CD4-positive, alpha-beta T cell (primary cell): ENCODE measurements at places on chromosomes 2 and 18. TPM values are rescaled to one million over a fixed set of nuclear protein-coding genes. Genes with fewer than 3 reads are reported as not detected.

DNA sequence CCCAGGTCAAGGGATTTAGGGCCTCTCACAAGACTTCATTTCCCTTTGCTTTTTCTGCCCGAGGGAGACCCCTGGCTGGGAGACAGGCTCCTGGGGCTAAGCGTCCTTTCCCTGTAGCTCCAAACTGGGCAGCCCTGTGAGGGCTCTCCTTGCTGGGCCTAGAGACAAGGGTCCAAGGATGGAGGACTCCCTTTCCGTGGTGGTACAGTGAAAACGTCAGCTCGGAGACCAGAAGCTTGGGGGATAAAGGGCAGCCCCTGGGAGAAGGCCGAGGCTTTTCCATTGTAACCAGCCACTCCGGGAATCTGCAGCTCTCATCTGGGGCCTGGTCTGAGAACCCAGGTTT, 2.3 kb downstream of the SIX2 start:
- peaks cover 36% of the 10 kb centered on the region for H3K4me1 ChIP-seq
- no peaks in the 10 kb centered on the region for H3K36me3 ChIP-seq
- H3K27ac ChIP-seq: no peak overlapping the region

DNA sequence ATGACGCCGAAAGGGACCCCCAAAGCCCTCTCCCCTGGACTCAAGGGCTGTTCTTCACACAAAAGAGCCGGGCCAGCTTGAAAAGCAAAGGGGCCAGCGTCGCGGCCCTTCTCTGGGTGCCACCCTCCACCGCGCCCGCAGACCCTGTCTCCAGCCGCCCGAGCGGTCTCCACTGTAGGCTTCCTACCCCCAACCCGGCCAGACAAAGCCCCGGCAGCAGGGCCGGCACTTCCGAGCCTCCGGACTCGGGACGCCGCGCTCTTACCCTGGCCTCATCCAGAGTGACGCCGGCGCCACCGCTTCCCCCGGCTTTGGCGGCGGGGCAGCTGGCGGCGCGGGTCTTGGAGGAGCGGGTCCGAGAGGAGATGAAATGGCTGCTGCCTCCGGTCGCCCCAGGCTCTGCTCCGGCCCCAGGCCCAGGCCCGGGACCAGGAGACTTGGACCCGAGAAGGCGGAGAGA, 603 bp downstream of the ATAD2B start:
- DNase-seq: no peak
- no peaks in the 10 kb centered on the region for H3K27me3 ChIP-seq
- no peaks in the 10 kb centered on the region for H3K36me3 ChIP-seq
- H3K4me1 ChIP-seq: peaks cover 28% of the 10 kb centered on the region
- H3K4me3 ChIP-seq: peak overlapping the region; percentile 91
- H3K27ac ChIP-seq: peak overlapping the region; percentile 98

PPP1R7 gene
- total RNA-seq: 36.4 TPM

GRCh38 chr18:8375249-8375648, 234.0 kb upstream of the RAB12 start:
- H3K27me3 ChIP-seq: no peaks in the 10 kb centered on the region
- no peak for DNase-seq
- H3K4me3 ChIP-seq: no peak overlapping the region

GRCh38 chr2:10252661-10253060, 50.0 kb upstream of the HPCAL1 start:
- H3K36me3 ChIP-seq: no peaks in the 10 kb centered on the region
- no peak overlapping the region for H3K4me3 ChIP-seq
- H3K27ac ChIP-seq: no peak overlapping the region
- no peak for DNase-seq
- no peaks in the 10 kb centered on the region for H3K27me3 ChIP-seq
- no peaks in the 10 kb centered on the region for H3K4me1 ChIP-seq

ZAP70 gene
- 470 TPM for total RNA-seq
